ENCODE measurements at places on chromosomes 5 and 9.
A peak's percentile ranks its signal among the peaks of the same experiment; 100 is the strongest.

DNA sequence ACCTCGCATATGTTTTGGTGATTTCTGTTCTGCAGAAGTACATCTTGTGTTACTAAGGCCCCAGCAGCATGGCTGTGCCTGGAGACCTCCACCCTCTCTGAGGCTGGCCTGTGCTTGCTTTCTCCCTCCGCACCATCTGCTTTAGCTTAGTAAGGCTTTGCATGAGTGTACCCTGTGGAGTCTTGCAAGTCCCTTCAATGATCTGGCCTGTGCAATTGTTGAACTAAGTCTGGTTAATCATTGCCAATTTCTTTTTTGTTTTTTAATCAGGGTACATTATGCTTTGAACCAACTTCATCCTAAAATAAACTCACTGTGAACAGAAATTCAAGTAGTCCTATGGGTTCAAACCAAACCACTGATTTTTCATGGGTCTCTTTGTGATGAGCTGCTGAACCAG, 32.3 kb downstream of the ACOT12 start:
- no peak for DNase-seq

- DNase-seq = no peak
These were observed 815.1 kb downstream of the TLE1 start for GRCh38 chr9:80874276-80874675.

GRCh38 chr5:93579692-93580062, 1.3 kb downstream of the NR2F1-AS1 start:
- no peak for DNase-seq

DNA sequence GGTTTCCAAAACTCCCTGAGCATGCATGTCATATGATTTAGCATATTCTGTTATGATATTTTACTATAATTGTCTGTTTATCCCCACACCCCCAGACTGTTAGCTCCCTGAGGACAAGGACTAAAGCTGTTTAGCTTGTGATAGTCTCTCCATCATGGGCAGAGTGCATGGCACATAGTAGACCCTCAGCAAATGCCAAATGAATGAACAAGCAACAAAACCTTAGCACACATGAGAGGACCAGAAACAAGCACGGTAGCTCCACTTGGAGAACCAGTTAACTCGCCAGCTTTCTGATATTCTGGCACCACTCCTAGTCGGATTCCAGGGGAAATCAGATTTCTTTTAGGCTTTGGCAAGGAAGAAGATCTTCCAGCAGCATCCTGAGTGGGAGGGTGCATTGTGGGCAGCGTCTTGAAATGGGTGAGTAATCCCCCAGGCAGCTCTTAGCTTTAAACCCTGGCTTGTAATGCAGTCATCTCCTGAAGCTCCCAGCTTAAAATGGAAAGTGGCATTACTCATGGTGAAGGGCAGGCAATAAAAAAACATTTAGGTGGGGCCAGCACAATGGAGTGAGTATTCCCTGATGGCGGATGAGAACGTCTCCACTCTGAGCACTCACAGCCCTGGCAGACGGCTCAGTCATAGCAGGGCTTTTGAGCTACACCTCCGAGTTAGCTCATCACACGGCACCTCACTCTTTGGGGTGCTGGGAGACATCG, 41.1 kb downstream of the FGF1 start:
- peak; percentile 91 for DNase-seq

DNA sequence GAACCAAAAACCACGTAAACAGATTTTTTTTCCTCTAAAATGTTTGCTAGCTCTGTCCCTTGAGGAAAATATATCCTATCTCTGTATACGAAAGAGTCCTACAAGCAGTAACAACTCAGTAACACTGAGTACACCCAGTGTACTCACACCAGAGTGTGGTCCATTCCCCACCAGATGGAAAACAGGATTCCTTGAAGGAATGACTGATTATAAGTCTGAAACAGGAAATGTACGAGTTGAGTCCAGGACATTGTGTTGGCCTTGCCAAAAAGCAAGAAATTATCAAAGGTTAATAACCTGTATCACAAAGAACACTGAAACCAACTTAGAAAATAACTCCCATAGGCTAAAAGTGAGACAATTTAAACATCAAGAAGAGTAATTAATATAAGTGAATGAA, 20.4 kb downstream of the GOLPH3 start:
- no peak for DNase-seq

GRCh38 chr9:134624137-134624591, 17.4 kb upstream of the COL5A1 start:
- no peak for DNase-seq

GRCh38 chr5:167967494-167968177, 323.8 kb upstream of the WWC1 start:
- no peak for DNase-seq

DNA sequence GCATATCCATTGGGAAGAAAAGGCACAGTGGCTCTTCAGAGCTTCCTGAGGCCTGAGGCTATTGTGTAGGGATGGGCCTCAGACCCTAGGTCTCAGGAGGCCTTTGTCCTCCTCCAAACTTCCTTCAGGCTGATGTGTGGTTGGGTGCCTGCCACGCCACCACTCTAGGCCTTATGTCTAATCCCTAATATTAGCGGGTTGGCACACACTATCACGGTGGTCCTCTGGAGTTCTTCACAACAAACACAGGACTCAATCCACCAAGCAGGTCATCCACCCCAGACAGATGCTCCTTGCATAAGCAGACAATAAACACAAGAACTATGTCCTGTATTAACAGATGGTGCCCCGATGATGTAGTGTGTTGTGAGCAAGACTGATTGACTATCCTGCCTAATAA, 31.0 kb upstream of the FSTL4 start:
- no peak for DNase-seq

DNA sequence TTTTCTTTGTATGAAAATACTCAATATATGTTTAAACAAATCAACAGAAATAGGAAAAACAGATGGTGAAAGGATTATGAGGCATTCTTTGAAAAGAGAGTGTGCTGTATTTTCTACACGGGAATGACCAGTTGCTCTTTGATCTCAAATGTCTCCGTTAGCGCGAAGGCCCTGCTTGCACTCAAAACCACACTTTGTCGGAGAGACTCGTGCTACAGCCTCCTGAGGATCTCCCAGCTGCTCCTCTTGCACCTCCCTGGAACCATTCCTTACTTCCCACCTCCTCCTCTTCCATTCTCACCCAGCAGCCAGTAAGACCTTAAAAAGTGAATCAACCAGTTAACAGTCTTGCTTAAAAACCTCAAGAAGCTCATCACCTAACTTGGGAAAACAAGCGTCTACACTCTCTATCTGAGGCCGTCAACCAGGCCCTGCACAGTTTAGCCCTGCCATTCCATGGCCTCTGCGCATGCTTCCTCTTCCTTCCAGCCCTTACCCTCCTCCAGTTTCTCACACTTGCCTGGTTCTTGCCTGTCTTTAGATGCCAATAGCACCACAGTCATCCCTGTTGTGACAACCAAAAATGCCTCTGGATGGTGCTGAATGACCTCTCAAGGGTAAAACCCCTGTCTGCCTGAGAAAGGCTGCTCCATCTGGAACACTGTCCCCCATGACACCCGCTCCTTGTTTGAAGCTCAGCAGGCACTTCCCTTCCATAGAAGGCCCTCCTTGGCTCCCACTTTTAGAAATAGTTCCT, 594.7 kb upstream of the WWC1 start:
- DNase-seq = no peak
